ENCODE measurements at places on chromosomes 7 and 10.

GRCh38 chr7:48839108-48839507 is 85.2 kb upstream of the CDC14C start:
- no peak for DNase-seq

GRCh38 chr7:70321016-70321590 is 722.8 kb downstream of the AUTS2 start:
- no peak for DNase-seq

DNA sequence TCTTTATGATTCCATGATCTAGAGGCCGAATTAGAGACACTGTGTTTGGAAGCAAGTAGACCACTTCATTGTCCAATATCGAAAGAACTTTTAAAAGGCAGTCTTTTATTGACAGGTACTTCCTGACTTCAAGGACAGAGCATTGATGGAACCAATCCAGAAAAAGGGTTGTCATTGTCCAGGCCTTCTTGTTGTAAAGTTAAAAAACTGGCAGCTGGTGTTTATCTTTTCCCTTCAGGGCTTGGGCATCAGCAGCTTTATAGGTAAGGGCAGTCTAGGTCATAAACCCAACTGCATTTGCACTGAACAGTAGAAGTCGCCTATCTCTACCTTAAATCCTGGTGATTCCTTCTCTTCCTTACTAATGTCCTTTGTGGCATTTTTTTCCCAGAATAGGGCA is 95.6 kb downstream of the ST7 start:
- no peak for DNase-seq

GRCh38 chr7:87933605-87933952 is 472 bp upstream of the ADAM22 start:
- DNase-seq, result no peak

DNA sequence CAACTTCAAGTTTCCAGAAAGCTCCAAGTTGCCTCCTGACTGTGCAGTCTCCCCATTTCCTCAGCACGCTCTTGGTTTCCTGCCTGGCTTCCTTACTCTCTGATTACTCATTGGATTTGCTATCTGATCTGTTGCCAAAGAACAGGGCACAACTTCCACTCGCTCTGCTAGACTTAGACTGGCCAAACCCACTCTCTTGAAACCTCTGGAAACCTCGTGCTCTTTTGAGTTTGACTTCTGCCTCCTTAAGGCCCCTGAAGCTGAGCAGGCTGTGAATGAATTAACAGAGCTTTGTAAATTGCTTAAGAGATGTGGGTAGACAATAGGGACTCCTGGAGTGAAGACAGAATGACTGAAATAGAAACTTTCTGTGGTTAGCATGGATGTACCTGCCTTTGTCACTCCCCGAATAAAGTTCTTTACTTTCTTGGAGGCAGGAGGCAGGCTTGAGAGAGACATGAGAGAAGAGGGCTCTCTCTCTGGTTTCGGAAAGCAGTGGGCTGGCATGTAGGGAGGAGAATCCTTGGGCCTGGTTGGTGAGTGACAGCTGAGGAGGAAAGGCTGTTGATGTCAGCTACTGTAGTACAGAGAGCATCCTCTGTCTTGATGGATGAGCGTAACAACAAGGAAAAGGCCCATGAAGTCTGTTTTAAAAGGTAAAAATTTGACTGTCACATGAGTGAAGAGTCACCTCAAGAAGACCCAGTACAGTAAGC is 70.8 kb downstream of the CHN2 start:
- DNase-seq, result no peak

DNA sequence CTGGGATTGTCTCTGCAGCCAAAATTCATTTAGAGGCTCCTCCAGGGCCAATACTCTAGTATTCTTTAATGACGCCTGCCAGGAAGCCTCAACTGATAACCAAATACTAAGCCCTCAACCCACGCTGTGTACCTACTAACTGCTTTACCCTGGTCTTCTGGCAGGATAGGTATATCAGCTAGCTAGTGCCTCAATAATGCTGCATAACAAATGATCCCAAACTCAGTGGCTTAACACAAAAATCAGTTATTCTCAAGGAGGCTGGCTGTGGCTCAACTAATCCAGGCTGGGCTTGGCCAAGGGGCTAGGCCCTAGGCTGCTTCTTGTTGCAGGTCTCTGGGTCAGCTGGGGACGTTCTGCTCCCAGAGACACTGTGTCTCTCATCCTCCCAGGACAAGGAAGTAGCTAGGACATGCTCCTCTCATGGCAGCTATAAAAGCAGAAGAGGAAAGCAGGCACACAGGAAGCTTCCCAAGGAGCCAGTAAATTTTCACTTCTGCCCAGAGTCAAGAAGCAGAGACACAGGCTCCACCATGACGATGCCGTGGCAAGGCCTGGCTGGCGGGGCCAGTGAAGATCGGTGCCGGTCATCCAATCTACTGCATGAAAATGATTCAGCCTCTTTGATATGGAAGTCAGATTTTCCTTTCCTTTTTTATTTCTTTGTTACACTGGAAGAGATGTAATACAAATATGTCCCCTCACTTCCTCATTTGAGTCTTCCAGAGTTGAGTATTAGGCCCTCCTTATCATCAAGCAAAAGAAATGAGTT is 28.6 kb upstream of the COL13A1 start:
- DNase-seq, result no peak

DNA sequence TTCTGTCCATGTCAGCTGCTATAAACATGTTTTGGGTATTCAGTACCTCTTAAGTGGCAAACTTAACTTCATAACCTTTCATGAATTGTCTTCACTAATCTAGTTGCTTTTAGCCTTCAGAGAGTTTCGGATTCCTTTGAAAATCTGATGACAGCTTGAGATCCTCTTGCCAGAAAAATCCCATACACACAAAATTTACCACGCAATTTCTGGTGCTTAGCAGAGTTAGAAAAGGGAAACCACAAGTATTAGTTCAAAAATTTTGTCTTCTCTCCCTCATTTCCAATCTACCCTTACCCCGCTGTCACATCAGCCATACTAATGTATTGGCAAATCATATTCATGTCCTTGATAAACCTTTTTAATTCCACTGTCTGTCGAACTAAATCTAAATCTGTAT is 72.7 kb upstream of the TMEM106B start:
- no peak for DNase-seq

DNA sequence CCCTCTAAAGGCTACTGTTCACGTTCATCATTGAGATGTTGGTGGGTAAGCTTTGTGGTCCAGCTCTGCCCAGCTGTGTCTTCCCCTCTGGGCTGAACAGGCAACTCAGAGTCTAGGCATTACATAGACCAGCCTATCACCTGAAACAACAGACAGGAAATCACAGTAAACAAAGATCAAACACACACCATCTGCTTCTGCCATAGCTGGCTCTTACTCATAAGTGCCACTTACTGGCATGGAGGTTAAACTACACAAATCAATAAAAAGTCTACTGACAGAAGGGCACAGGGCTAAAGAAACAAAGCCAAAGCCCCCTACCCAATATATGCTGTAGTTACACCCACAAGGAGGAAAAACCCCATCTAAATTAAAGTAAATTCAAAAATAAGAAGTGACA is 35.0 kb downstream of the SEPTIN14 start:
- no peak for DNase-seq

- no peak for DNase-seq
Observed at GRCh38 chr7:20959281-20959680, 172.6 kb upstream of the SP8 start.

GRCh38 chr7:13050703-13051102 is 363.3 kb downstream of the ARL4A start:
- no peak for DNase-seq

DNA sequence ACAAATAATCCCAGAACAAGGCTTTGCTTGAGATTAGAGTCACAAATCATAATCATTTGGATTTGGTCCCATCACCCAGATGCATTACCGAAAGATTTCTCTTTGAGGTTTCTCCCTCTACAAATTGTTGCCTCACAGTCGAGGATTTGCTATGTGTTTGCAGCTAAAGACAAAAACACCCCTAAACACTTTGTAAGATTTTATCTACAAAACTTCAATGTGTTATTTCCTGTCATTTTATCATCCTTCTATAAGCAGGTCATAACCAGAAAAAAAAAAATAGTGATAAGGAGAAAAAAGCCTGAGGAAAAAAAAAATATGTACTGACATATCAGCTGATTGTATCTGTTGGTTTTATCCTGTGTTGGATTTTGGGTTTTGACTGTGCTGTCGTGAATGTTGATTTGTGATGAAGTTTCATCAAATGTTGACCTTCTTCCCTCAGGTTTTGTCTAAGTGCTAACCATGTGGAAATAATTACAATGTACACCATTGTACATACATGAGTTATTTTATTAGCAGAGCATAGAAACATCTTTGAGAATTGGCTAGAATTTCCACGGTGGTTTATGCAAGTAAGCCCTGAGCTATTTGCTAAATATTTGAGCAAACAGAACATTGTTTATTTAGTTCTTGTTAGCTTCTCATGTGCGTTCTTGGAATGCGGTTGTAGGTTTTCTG is 274.4 kb downstream of the NEBL start:
- DNase-seq, result peak; percentile 55

- DNase-seq, result no peak
Observed at GRCh38 chr10:76735866-76736265, 901.7 kb downstream of the KCNMA1 start.

DNA sequence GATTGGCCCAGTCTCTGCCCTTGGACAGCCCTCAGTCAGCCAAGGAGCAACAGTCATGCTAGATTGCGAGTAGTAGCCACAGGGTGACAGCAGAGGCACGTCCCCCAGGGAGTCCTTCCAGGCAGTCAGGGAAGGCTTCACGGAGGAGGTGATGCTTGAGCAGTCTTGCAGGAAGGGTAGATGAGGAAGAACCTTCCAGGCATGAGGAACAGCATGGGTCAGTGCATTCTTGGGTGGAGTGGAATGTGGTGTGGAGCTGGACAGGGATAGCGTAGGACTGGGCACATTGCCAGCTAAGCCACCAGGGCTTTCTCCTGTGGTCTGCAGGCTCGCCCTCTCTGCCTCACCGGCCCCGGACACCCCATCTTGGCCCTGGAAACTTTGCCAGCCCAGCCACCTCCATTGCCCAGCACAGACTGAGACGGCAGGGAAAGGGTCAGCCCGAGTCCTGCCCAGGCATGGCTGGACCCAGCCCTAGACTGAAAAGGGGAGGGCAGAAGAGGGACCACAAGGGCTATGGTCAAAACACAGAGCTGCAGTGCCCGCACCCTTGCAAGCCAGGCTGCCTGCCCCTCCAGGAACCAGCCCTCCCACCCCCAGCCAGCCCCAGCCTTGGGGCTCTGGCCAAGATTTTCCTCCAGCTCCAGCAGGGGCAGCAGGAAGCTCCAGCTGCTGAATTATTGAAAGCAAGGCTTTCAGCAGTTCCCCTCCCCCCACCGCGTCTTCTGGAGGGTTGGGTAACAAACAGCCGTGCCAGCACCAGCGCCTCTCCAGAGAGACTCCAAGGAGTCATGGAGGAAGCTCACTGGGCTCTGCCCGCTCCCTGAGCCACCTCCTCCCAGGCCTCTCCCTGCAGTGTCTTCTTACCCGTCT is 18.7 kb downstream of the SRRM3 start:
- DNase-seq, result peak; percentile 18

DNA sequence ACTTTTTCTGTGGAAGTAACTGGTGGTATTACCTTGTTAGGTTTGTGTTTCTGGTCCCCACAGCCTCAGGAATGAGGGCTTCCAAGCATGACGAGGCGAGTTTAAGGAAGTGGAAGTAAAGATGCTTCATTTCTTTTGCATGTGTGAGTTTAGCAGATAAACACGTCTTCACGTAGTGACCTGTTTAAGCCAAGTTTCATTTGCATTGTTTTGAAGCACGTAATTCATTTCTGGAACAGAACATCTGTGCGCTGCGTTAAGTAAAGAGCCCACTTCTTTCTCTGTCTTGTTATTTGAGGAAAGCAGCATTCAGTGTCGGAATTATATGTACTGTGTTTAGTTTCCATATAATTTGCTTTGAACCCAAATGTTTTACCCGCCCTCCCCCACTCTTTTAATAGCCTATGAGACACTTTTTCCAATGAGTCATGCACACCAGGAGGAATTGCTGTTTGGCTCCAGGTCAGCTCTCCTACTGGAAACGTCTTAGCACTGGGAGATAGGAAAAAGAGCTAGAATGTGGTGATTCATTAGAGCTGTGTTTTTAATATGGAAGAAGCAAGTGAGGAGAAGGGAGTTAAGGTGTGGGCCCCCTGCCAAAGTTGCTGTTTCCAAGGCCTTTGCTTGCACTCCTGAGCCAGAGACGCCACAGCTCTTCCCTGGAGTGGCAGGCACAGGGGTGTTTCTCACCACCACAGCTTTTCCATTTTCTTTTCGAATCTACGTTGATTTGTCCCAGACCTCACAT is 36.7 kb downstream of the BTBD16 start:
- DNase-seq, result peak; percentile 96

DNA sequence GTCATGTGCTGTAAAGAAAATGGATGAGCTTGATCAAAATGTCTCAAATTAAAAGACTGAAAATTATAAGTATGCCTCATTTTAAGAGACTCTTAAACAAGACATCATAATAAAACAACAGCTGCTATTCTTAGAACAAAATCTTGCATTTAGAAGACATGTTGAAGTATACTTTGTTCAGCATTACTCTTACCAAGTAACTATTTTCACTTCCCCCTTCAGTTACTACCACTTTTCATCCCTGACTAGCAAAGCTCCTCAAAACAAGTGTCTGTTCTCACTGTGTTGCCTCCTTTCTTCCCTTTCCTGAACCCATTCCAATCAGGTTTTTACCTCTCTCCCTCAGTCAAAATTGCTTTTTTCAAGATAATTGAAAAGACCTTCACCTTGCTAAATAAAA is 31.6 kb downstream of the ELAPOR2 start:
- DNase-seq, result no peak

DNA sequence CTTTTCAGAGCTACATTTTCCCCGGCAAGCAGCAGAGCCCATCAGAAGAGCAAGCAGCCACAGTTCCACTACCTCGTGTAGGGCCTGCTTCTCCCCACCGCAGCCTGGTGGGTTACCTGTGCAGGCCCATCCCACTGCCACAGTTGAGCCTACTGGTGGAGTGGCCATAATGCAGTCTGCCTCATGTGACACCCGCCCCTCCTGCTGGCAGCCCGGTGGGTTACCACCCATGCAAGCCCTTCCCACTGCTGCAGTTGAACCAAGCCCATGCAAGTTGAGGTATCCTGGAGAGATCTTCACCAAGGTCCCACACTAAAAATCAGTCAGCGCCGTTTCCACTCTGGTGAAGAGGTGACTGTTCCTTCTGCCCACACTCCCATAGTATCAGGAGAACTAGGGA is 32.1 kb upstream of the CNNM1 start:
- no peak for DNase-seq

GRCh38 chr10:6002809-6003510 is 25.6 kb upstream of the IL15RA start:
- DNase-seq, result no peak

Data from retinal pigment epithelial cell (primary cell).